Kidney epithelial cell (primary cell): ENCODE measurements at places on chromosomes 3 and 15. TPM values are rescaled to one million over a fixed set of nuclear protein-coding genes. Genes with fewer than 3 reads are reported as not detected.

LRRIQ4 gene
- total RNA-seq: 0.04 and 0.41 TPM in 2 replicates

HGD gene
- 0.88 and 1.2 TPM in 2 replicates for total RNA-seq

NDN gene
- total RNA-seq: 75.0 and 88.9 TPM in 2 replicates

GRCh38 chr3:52097851-52098507, 41.6 kb upstream of the DUSP7 start:
- no peak for DNase-seq

- no peak for DNase-seq
Observed at GRCh38 chr3:41330465-41330864, 131.2 kb downstream of the CTNNB1 start.

DNA sequence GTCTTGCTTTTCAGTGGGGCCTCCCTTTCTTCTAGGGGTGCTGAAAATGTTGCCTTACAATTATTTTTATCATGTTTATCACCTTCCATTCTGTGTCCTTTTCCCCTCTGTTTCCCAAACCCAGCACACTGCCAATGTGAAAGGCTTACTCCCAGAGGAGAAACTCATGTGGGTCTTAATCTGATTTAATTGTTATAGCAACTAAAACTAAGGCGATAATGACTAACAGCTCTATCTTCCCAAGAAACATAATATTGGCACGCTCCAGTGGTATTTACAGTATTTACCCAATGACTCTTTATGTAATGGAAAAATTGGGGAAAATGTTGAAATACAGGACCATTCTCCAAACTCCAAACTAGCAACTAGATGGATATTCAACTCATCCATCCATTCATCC, 58.4 kb downstream of the MESD start:
- DNase-seq: no peak

GRCh38 chr15:72970933-72971760, 81.1 kb upstream of the NEO1 start:
- DNase-seq: no peak

GRCh38 chr3:15983693-15984092, 185.9 kb upstream of the ANKRD28 start:
- no peak for DNase-seq

- DNase-seq: peak; percentile 56
Observed at GRCh38 chr3:12400616-12401194, 83.6 kb upstream of the TSEN2 start.

SUCLG2 gene
- 38.1 TPM in 2 replicates for total RNA-seq

CLDN16 gene
- 10.9 and 12.0 TPM in 2 replicates for total RNA-seq

SKOR1 gene
- not detected in 2 replicates for total RNA-seq

GOLGA8S gene
- not detected in 2 replicates for total RNA-seq

LTK gene
- total RNA-seq: 7.9 and 11.5 TPM in 2 replicates

POC1A gene
- total RNA-seq: 4.0 and 4.7 TPM in 2 replicates

DNA sequence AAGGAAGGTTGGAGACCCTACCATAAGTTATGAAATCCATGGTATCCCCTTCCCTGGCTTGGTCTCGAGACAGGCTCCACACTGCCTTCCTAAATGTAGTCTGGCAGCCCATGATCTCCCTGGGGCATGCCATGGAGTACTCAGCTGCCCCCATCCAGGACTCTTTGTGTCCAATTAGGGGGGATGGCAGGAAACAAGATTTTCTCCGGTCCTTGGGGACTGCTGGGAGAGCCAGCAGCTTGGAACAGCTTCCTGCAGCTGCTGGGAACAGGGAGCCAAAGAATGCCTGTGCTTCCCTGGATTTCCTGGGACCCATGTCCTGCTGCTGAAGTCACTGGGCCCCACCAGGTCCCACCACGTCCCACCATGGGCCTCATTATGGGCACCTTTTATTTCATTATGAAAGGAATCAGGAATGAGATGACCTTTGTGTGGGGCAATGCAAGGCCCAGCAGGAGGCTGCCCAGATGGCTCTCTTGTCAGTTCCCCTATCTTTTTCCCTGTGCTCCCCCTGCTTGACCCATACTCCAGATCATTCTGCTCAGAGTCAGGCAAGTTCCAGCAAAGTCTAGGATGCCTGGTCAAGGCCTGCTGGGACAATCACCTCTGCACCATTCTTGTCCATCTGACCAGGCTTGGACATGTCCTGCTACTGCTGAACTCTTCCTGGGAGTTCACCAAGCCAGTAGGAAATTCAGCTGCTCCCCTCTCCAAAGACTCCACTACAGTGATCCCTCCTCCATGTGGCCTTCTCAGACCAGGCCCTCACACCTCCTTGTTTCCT, 15.0 kb upstream of the DAG1 start:
- no peak for DNase-seq

- no peak for DNase-seq
Observed at GRCh38 chr15:43511012-43511885, 6.2 kb upstream of the MAP1A start.

GRCh38 chr3:46947981-46948791, 28.4 kb downstream of the CCDC12 start:
- no peak for DNase-seq

DNA sequence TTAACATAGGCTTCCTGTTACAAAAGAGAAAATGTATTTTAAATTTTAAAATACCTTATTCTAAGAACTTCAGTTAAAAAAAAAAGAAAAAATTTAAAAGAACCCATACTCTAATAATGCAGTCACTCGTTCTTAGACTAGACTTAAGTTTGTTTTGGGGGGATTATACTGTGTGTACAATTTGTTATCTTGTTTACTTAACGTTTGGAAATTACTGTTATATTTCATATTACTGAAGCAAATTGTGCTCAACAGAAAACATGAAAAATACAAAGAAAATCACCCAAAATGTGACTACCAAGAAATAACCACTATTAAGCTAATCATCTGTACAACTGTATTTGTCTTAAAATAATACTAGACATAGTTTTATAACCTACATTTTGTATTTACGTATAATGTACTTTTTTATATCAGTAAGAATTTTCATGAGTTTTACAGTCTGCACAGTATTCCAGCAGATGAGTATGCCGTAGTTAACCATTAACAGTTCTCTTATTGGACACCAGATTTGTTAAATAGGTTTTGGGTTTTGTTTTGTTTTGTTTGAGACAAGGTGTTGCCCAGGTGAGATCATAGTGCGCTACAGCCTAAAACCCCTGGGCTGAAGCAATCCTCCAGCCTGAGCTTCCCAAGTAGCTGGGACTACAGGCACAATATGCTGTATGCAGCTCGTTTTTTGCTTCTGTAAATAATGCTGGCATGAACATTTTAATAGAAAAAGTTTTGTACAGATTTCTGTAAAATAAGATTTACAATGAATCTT, 88.8 kb upstream of the CHD2 start:
- DNase-seq: no peak

DNA sequence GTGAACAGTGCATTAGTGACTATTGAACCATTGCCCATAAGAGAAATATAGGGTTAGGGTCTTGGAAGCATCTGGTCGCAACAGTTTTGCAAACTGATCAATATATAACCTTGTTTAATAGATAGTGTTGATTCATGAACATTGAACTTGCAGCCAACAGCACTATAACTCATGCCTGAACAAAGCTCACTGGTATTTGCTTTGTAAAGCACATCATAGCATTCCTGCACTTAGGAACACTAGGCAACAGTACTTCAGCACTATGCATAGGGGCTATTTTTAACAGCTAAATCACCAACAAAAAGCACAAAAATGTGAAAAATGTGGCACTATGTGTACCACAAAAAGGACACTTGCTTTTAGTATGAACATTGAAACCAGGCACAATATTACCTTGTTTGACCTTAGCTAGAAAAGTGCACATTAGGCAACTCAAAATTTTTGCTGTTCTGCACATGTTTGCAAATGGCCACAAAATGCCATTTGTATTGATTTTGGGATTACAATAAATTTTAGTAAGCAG, 68.0 kb downstream of the OXNAD1 start:
- no peak for DNase-seq

ADGRG7 gene
- not detected in 2 replicates for total RNA-seq

DNA sequence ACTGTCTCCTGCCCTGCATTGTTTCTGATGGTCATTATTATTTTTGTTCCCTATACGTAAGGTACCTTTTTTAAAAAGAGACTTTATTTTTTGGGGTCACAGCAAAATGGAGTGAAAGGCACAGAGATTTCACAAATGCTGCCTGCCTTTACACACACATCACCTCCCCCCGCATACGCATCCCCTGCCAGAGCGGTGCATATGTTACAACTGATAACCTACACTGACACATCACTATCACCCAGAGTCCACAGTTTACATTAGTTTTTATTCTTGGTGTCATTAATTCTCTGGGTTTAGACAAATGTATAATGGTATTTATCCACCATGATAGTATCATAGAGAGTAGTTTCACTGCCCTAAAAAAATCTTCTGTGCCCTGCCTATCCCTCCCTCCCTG, 43.6 kb upstream of the KLF13 start:
- DNase-seq: no peak

DNA sequence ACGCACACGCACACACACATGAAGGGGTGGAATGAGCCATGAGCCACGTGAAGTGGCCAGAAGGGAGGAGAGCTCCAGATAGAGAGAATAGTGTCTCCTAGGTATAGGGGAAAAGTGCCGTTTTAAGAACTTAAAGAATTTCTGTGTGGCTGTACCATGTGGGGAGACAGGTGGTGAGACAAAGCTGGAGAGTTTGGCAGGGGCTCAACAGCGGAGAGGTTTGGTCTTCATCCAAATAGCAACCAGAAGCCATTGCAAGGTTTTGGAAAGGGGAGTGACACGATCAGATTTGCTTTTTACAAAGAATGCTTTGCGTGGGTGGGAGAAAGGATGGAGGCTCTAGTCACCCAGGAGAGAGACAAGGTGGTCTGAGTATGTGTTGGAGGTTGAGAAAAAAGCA, 146.0 kb downstream of the IL20RB start:
- DNase-seq: no peak

DNA sequence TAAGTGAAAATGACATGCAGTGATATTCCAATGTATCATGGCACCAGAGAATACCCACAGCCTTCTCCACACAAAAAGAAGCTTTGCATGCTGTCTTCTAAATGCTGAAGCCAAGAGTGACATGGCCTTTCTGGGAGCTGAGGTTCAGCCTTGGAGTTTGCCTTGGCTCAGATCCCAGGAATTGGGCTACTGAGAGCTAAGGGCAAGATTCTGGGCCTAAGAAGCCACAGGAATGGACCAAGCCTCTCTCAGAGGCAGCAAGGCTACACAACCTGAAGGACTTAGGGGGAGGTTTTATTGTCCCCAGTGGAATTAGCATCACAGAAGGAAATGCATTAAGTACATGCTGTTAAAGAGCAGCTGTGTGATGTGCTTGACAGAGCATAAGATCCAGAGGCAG, 1078.5 kb downstream of the TUSC7 start:
- DNase-seq: peak; percentile 28

- no peak for DNase-seq
Observed at GRCh38 chr15:49827311-49827710, 206.5 kb downstream of the DTWD1 start.

- no peak for DNase-seq
Observed at GRCh38 chr3:25441234-25441856, 13.3 kb downstream of the RARB start.

THOC7 gene
- total RNA-seq: 59.5 and 66.7 TPM in 2 replicates

TRH gene
- not detected in 2 replicates for total RNA-seq

GRCh38 chr15:83380059-83380458, 67.1 kb upstream of the SH3GL3 start:
- DNase-seq: peak; percentile 48

HTD2 gene
- 5.3 and 8.9 TPM in 2 replicates for total RNA-seq

DNA sequence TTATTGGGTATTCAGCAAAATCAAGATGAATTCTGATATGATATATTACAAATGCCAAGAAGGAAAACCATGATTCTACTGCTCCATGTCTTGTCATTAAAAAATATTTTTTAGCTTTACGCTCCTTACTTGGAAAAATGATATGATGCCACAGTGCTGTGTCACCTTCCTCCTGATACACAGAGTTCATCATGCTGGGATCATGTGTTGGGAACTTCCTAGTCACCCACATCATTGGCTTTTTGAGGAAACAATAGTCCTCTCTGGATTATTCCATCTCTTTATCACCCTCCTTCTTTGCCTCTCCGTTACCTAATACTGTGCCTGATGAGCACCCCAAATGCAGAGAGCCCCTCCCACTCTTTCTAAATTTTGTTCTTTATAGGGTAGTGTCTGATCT, 94.3 kb upstream of the PFN2 start:
- no peak for DNase-seq

DNA sequence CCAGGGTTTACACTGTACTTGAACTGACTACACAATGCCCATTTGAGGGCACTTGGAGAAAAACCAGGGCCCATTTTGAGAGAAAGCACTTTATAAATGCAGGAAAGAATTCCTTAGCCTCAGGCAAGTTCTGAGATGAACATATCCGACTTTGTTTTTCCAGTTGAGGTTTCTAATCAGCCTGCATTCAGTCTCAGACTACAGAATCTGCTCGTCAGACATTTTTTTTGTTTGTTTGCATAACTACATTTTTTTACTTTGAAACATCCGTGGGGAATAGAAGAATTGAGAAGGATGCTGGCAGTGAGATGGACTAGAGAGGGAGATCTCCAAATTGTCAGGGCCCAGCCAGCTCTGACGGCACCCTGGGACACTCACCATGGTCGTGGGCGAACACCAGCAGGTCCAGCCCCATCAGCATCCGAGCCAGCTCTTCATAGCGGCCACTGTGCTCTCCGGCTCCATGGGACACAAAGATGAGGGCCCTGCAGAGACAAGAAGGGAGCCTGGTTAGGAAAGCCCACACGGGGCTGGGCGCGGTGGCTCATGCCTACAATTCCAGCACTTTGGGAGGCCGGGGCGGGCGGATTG, 40.8 kb downstream of the MGLL start:
- no peak for DNase-seq

RCCD1 gene
- 8.9 and 12.5 TPM in 2 replicates for total RNA-seq

DNA sequence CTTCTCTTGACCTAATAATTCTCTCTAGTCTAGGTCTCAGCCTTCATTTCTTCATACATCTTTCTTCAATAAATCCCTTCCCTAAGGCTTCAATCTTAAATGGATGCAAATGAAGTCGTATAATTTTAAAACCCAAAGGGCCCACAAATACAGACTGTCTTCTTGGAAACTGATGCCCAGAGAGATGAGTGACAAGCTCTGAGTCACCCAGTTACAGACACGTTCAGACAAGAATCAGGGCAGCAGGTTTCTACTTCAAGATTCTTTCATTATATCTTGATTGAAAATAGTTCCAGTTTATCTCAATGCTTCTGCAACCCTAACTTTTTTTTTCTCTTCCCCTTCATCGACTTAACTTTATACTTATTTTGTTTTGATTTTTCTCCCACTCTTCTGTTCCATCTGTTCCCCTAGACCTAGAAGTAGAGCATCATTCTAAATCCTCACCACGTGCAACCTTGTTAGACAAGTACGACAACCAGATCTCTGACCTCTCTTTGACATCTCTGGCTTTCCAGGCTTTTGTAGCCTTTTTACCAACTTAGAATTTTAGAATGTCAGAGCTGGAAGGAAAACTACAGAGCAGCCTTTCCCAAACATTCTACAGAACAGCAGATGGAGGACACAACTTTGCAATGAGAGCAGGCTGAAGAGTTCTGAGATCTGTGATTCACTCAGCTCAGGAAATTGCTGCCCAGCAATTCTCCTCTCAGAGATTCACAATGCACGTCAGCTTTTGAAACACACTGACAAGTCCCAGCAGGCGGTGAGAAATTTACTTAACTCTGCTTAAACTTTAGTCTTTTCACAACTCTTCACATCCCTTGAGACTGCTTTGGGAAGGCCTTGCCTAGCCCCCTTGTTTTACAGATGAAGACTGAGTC, 25.3 kb downstream of the NCEH1 start:
- DNase-seq: no peak

WDR49 gene
- not detected in 2 replicates for total RNA-seq

CHST13 gene
- 1.1 TPM in 1 of 2 replicates, not detected in the other for total RNA-seq

GRCh38 chr15:60118146-60118545, 114.0 kb downstream of the FOXB1 start:
- DNase-seq: no peak
